ENCODE measurements at places on chromosomes 5 and 9. TPM values are rescaled to one million over a fixed set of nuclear protein-coding genes. Genes with fewer than 3 reads are reported as not detected.

GRCh38 chr9:75739884-75740611 lies 150.4 kb upstream of the PCSK5 start:
- H3K4me1 ChIP-seq: no peaks in the 10 kb centered on the region
- H3K36me3 ChIP-seq: no peaks in the 10 kb centered on the region
- H3K4me3 ChIP-seq: no peak overlapping the region
- no peak overlapping the region for H3K27ac ChIP-seq

GRCh38 chr5:180589771-180590542 lies 1.3 kb downstream of the SCGB3A1 start:
- no peaks in the 10 kb centered on the region for H3K36me3 ChIP-seq
- H3K27me3 ChIP-seq: no peaks in the 10 kb centered on the region

DNA sequence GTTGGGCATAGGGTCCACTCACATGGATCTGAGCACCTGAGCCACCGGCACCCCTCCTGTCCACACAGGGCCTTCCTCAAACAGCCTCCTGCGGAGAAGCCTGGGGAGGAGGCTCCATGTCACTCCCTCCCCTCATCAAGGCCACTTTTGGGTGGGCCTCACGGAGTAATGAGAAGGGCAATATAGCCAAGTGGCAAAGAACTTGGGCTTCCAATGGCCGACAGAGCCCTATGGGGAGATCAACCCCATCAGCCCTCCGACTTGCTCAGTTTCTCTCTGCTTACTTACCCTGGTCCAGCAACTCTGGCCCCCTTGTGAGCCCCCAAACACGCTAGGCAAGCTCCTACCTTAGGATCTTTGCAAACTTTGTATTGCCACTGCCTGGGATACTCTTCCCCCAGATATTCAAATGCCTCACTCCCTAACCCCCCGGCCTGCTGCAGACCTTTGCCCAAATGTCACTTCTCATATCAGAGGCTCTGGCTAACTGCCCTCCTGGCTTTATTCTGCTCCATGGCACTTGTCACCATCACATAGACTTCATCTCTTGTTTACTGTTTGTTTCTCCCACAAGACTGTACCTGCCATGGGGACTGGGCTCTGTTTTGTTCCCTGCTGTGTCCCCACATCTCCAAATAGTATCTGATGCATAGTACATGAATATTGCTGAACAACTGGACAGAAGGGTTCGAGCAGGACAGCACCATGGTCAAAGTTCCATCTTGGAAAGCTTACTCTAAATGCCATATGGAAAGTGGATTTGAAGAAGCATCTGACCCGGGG lies 220.8 kb downstream of the FSTL4 start:
- no peak for DNase-seq
- no peak overlapping the region for H3K27ac ChIP-seq
- no peaks in the 10 kb centered on the region for H3K27me3 ChIP-seq
- H3K36me3 ChIP-seq: no peaks in the 10 kb centered on the region
- H3K4me3 ChIP-seq: no peak overlapping the region

- no peaks in the 10 kb centered on the region for H3K4me1 ChIP-seq
- no peaks in the 10 kb centered on the region for H3K36me3 ChIP-seq
Observed at GRCh38 chr5:123285122-123286023, 137.8 kb downstream of the CEP120 start.

DNA sequence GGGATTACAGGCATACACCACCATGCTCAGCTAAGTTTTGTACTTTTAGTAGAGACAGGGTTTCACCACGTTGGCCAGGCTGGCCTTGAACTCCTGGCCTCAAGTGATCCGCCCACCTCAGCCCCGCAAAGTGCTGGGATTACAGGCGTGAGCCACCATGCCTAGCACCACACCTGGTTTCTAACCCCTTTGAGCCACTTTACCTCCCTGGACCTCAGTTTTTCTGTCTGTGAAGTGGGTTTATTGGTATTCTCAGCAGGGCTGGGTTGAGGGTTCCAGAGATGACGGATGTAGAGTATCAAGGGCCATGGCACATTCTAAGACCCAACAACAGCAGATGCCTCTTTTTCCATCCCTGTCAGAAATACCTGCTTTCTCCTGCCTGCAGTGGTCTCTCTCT lies 38.6 kb downstream of the AMBP start:
- no peaks in the 10 kb centered on the region for H3K36me3 ChIP-seq
- no peak overlapping the region for H3K27ac ChIP-seq
- H3K4me1 ChIP-seq: no peaks in the 10 kb centered on the region
- H3K27me3 ChIP-seq: no peaks in the 10 kb centered on the region

GRCh38 chr9:78685471-78685870 lies 388.5 kb downstream of the PSAT1 start:
- H3K4me1 ChIP-seq: no peaks in the 10 kb centered on the region
- DNase-seq: no peak
- no peaks in the 10 kb centered on the region for H3K36me3 ChIP-seq

GRCh38 chr9:12702160-12702758 lies 9.1 kb downstream of the TYRP1 start:
- no peaks in the 10 kb centered on the region for H3K4me1 ChIP-seq
- H3K27ac ChIP-seq: no peak overlapping the region
- no peak for DNase-seq
- no peaks in the 10 kb centered on the region for H3K27me3 ChIP-seq
- no peak overlapping the region for H3K4me3 ChIP-seq

DNA sequence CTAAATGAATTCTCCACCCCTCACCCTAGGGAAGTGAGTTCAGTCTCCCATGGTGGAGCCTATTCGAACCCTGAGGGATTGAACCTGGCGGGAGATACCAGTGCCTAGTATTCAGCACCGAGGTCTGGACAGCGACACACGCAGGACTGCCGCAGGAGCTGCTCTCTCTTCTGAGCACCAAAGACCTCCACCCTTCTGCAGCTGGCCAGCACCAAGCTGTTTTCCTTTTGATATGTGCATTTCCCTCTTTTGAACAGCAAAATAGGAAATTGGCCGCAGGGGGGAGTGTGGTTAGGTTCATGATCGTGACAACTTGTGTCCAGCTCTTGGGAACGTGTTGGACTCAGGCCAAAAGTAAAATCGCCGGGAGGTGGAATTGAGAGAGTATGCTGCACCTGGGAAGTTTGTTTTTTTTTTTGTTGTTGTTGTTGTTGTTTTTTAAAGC lies 1.2 kb upstream of the PCSK1 start:
- H3K4me3 ChIP-seq: no peak overlapping the region
- DNase-seq: peak; percentile 64
- H3K27me3 ChIP-seq: no peaks in the 10 kb centered on the region

DNA sequence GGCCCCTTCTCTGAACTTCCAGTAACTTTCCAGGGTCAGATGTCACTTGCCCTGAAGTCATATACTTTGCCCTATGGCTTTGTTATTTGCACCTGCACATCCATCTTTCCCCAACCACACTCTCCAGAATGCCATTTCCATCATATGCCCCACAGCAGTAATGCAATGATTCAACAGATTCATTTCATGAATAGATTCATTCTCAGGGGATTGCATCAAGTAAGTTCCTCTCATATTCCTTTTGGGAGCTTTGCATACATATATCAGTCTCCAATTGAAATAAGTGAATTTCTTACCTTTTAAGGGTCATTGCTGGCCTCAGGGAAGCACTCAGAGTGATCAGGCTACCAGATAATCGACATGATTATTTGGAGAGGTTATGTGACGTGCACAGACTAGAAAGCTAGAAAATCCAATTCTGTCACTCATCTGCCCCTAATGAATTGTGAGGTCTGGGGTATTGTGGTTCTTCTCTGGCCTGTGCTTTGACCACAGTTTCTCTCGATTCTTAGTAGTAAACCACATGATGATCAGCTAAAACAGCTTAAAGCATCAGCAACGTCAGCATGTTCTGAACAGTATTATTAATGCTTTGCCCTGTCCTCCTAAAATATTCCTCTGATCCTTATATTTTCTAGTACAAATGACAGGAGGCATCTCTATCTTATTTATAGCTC lies 179.9 kb downstream of the ATPSCKMT start:
- no peaks in the 10 kb centered on the region for H3K4me1 ChIP-seq
- no peaks in the 10 kb centered on the region for H3K27me3 ChIP-seq
- no peak overlapping the region for H3K4me3 ChIP-seq
- H3K27ac ChIP-seq: no peak overlapping the region

DNA sequence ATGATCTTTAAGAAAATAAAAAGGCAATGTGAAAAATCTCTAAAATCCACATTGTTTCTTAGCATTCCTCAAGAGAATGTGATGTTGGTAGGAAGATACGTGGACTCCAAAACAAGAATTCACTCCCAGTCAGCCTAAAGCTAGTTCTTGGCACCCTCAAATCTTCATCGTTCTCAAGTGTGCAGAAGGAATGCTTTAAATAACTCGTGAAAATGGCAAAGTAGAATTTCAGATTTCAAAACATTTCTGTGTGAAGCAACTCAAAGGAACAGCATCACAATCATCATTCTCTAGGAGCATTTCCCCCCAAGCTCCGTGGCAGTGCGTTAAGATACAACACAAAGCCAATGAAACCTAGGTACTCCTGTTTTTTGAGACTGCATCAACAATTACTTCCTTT lies 185.1 kb upstream of the DMAC1 start:
- H3K27me3 ChIP-seq: no peaks in the 10 kb centered on the region
- no peaks in the 10 kb centered on the region for H3K36me3 ChIP-seq
- peaks cover 9% of the 10 kb centered on the region for H3K4me1 ChIP-seq
- no peak overlapping the region for H3K27ac ChIP-seq
- no peak overlapping the region for H3K4me3 ChIP-seq

- no peaks in the 10 kb centered on the region for H3K27me3 ChIP-seq
- no peaks in the 10 kb centered on the region for H3K36me3 ChIP-seq
- H3K4me1 ChIP-seq: no peaks in the 10 kb centered on the region
- H3K27ac ChIP-seq: no peak overlapping the region
- DNase-seq: no peak
- no peak overlapping the region for H3K4me3 ChIP-seq
Observed at GRCh38 chr5:172925336-172925948, 33.8 kb upstream of the RPL26L1 start.

- no peak overlapping the region for H3K4me3 ChIP-seq
- H3K27me3 ChIP-seq: no peaks in the 10 kb centered on the region
- H3K36me3 ChIP-seq: no peaks in the 10 kb centered on the region
- H3K4me1 ChIP-seq: no peaks in the 10 kb centered on the region
Observed at GRCh38 chr9:91391818-91392217, 30.1 kb upstream of the AUH start.

GRCh38 chr9:106773750-106774149 lies 89.2 kb upstream of the ZNF462 start:
- no peak for DNase-seq
- H3K27me3 ChIP-seq: no peaks in the 10 kb centered on the region
- H3K36me3 ChIP-seq: no peaks in the 10 kb centered on the region
- no peak overlapping the region for H3K27ac ChIP-seq
- H3K4me3 ChIP-seq: no peak overlapping the region

DNA sequence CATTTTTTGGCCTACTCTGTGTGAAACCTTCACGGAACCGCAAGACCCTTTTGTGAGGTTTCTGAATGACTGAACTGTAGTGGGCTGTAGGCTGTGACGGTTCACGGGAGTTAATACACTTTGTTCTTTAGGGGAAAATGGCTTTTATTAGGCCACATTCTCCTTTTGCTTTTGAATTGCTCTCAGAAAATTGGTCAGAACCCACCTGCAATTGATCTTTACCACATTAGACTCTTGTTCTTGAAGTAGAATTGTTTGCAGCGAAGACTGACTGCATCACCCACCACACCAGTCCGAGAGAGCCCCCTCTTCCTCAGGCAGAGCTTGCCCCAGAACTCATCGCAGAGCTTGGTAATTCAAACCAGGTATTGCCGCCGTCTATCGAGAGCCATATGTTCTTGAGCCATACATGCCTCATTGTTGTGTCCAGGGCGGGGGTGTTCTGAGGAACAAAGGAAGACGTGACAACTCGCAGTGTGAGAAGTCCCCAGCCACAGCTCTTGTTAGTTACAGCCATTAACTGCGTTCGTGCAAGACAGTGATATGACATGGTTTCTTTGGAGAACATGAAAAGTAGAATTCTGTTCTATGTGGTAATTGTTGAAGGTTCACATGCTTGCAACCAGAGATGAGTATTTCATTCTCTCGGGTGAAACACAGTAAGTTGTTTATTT lies 166.4 kb upstream of the OTULINL start:
- H3K4me3 ChIP-seq: no peak overlapping the region
- no peak for DNase-seq
- no peaks in the 10 kb centered on the region for H3K4me1 ChIP-seq

- H3K4me1 ChIP-seq: peaks cover 43% of the 10 kb centered on the region
- H3K27ac ChIP-seq: peak overlapping the region; percentile 80
- peaks cover 5% of the 10 kb centered on the region for H3K36me3 ChIP-seq
Observed at GRCh38 chr9:37466037-37466709, 923 bp upstream of the ZBTB5 start.

- DNase-seq: no peak
- H3K27me3 ChIP-seq: no peaks in the 10 kb centered on the region
- no peaks in the 10 kb centered on the region for H3K4me1 ChIP-seq
- H3K27ac ChIP-seq: no peak overlapping the region
Observed at GRCh38 chr5:37316027-37316426, 54.9 kb downstream of the NUP155 start.

DNA sequence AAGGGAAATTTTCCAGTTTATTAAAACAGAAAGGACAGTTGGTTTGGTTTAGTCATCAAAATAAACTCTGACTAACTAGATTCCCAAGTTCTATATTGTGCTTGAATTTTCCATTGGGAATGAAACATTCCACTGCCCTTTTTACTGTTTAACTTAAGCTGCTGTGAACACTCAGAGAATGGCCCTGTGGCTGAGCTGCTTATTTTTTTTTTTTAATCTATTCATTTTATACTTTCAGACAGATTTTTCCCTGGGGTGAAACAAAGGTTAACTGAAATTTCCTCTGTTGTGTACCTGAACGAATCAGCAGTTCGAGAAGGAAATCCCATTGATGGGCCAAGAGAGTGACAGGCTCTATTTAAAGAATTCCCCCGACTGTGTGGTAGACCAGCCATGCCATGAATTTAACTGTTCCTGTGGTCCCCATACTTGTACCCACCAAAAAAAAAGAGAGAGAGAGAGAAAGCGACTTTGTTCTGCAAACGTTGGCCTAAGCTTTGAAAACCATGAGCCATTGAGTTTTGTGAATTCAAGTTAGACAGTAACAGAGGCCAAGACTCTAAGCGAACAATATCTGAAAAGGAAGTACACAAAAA lies 138.7 kb upstream of the GRHPR start:
- peak; percentile 83 for DNase-seq
- H3K4me1 ChIP-seq: peaks cover 70% of the 10 kb centered on the region
- peak overlapping the region; percentile 35 for H3K4me3 ChIP-seq
- no peaks in the 10 kb centered on the region for H3K27me3 ChIP-seq
- peak overlapping the region; percentile 93 for H3K27ac ChIP-seq

GRCh38 chr9:116952436-116952810 lies 265.3 kb downstream of the TRIM32 start:
- H3K4me1 ChIP-seq: no peaks in the 10 kb centered on the region
- no peak for DNase-seq
- H3K4me3 ChIP-seq: no peak overlapping the region
- no peaks in the 10 kb centered on the region for H3K27me3 ChIP-seq

MCTP1 gene
- 0.40 TPM for total RNA-seq

GFPT2 gene
- not detected for total RNA-seq

ZBTB34 gene
- total RNA-seq: 4.6 TPM

C6 gene
- not detected for total RNA-seq

KIF12 gene
- total RNA-seq: not detected

EMB gene
- total RNA-seq: 166 TPM

IFNA2 gene
- not detected for total RNA-seq

ZDHHC11B gene
- 0.34 TPM for total RNA-seq
